ENCODE measurements at places on chromosomes 5 and 9. TPM values are rescaled to one million over a fixed set of nuclear protein-coding genes. Genes with fewer than 3 reads are reported as not detected.
A peak's percentile ranks its signal among the peaks of the same experiment; 100 is the strongest.

DNA sequence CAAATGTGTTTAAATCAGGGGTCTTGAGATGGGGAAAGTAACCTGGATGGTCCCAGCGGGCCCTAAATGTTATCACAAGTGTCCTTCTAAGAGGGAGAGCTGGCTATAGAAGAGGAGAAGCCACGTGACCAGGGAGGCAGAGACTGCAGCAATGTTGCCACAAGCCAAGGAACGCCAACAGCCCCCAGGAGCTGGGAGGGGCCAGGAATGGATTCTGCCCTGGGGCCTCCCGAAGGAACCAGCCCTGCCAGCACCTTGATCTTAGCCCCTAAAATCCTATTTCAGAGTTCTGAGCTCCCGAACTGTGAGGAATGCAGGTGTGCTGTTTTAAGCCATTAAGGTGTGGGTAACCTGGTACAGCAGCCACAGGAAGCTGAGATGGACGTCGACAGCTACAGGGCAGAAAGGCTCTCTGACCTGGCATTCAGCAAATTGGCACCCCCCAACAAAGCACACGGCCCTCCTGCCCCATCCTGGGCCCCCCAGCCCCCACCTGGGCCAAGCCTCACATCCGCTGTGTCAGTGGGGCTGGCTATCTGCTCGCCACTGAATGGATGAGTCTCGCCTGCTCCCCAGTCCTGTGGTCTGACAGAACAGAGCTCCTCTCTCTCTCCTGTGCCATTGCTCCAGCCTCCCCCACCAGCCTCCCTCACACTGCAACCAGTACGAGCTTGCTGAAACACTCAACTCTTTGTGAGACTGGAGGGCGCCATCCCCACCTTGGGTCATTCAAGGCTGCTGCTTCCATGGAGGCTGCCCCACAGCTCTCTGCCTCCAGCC, 78.8 kb downstream of the ADAMTS2 start:
- H3K4me3 ChIP-seq: no peak overlapping the region
- no peaks in the 10 kb centered on the region for H3K36me3 ChIP-seq

- H3K36me3 ChIP-seq: no peaks in the 10 kb centered on the region
- DNase-seq: no peak
- H3K4me1 ChIP-seq: no peaks in the 10 kb centered on the region
- H3K4me3 ChIP-seq: no peak overlapping the region
- no peak overlapping the region for H3K27ac ChIP-seq
- H3K27me3 ChIP-seq: no peaks in the 10 kb centered on the region
Measured at GRCh38 chr5:127664093-127664492, 15.2 kb downstream of the CTXN3 start.

- H3K27me3 ChIP-seq: no peaks in the 10 kb centered on the region
- H3K36me3 ChIP-seq: no peaks in the 10 kb centered on the region
- no peak for DNase-seq
Measured at GRCh38 chr9:14812806-14813205, 90.3 kb upstream of the CER1 start.

DNA sequence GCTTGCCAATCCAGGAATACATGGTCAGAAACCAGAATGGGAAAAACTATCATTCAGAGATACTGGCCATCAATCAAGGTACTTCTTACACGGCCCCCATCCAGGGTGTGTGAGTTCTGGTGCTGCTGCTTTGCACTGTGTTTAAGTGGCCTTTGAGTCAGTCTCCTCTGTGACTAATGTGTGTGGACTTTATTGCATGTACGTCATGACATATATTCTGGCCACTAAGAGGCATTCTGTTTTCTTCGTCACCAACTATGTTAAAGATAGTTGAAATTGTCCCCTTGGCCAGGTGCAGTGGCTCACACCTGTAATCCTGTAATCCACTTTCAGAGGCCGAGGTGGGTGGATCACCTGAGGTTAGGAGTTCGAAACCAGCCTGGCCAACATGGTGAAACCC, 8.5 kb downstream of the EXOSC3 start:
- DNase-seq: no peak
- H3K36me3 ChIP-seq: peaks cover 76% of the 10 kb centered on the region
- no peak overlapping the region for H3K4me3 ChIP-seq
- H3K27me3 ChIP-seq: no peaks in the 10 kb centered on the region

Gene SOX30
- not detected for total RNA-seq

GRCh38 chr9:29769019-29769418, 2195.7 kb upstream of the C9orf72 start:
- no peak for DNase-seq
- no peaks in the 10 kb centered on the region for H3K27me3 ChIP-seq
- no peak overlapping the region for H3K4me3 ChIP-seq
- H3K4me1 ChIP-seq: no peaks in the 10 kb centered on the region

DNA sequence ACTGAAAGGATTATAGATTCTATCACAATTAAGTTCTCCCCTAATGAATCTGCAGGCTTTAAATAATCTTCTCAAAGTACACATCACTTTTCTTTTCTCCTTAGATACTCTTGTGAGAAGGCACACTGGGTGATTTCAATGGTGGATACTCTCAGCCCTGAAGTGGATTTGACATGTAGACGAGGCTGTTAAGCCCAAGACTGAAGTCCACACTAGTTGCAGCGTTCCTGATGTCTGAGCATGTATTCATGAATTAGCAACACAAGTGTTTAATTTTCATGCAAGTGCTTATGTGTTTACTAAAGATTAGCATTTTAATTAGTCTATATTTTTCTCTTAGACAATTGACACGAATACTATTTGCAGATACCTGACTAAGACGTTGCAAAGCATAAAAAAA, 218.9 kb downstream of the TMEM161B start:
- no peaks in the 10 kb centered on the region for H3K27me3 ChIP-seq
- H3K4me1 ChIP-seq: no peaks in the 10 kb centered on the region
- no peaks in the 10 kb centered on the region for H3K36me3 ChIP-seq
- H3K4me3 ChIP-seq: no peak overlapping the region
- DNase-seq: no peak
- no peak overlapping the region for H3K27ac ChIP-seq

DNA sequence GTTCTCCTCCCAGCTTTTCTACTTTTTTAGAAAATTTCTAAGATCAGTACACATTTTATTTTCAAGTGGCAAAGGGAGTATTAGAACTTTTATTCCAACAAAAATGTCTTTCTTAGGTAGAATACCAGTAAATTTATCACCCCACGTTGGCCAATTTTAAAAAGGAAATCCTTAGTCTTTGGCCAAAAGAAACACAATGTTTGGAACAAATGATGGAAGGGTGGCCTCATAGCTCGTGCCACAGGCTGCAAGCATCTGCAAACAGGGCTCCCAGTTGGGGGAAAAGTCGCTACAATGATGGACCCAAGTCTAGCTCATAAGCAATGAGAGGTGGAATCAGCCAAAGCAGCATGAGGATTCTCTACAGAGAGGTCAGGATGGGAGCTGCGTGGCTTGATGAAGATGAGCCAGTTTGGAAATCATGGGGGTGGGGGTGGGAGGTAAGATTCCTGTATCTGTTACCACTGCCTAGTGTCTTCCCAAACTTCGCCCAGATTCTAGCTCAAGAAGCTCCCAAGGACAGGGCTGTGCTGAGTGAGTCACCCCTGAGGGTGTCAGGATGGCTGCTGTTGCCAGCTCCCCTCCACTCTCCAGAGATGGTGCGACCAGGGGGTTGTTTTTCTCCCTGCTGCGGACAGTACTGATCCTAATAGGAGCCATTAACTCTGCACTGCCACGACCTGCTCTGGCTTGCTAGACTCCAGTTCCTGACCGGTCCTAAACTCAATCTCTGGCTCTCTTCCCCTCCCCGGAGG, 75.6 kb downstream of the DCP2 start:
- H3K27me3 ChIP-seq: no peaks in the 10 kb centered on the region
- H3K4me3 ChIP-seq: no peak overlapping the region
- no peaks in the 10 kb centered on the region for H3K36me3 ChIP-seq
- peak; percentile 48 for DNase-seq

Gene HMGCR
- total RNA-seq: 376 TPM

Gene PCDHGB1
- 2.3 TPM for total RNA-seq

Gene UNC13B
- 25.2 TPM for total RNA-seq

- no peaks in the 10 kb centered on the region for H3K4me1 ChIP-seq
- H3K4me3 ChIP-seq: no peak overlapping the region
- no peaks in the 10 kb centered on the region for H3K27me3 ChIP-seq
- no peaks in the 10 kb centered on the region for H3K36me3 ChIP-seq
- DNase-seq: no peak
Measured at GRCh38 chr9:31140316-31140715, 1244.1 kb upstream of the ACO1 start.

GRCh38 chr5:74956278-74956677, 90.1 kb upstream of the FAM169A start:
- no peak overlapping the region for H3K4me3 ChIP-seq
- no peak overlapping the region for H3K27ac ChIP-seq
- H3K36me3 ChIP-seq: no peaks in the 10 kb centered on the region
- H3K27me3 ChIP-seq: no peaks in the 10 kb centered on the region
- DNase-seq: no peak

DNA sequence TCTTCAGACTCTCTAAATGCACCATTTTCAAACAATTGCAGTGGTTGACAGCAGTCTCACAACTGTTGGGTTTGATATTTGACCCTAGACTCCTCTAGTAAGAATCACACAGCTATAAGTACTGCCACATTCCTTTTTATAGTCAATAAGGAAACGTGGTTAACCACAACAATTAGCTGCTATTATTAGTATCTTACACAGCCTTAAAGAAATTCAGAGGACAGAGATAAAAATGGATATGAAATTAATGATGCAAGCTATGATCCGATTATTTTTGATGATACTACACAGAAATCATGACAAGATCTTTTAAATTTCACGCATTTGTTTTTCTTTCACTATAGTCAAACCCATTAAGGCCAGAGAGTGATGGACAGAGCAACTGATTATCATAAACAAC, 288.6 kb upstream of the C9orf72 start:
- no peak overlapping the region for H3K27ac ChIP-seq
- no peaks in the 10 kb centered on the region for H3K27me3 ChIP-seq
- H3K4me1 ChIP-seq: no peaks in the 10 kb centered on the region
- DNase-seq: no peak
- no peak overlapping the region for H3K4me3 ChIP-seq

- H3K27ac ChIP-seq: no peak overlapping the region
- H3K4me1 ChIP-seq: no peaks in the 10 kb centered on the region
- no peaks in the 10 kb centered on the region for H3K27me3 ChIP-seq
- no peaks in the 10 kb centered on the region for H3K36me3 ChIP-seq
Measured at GRCh38 chr5:125348936-125349831, 602.7 kb upstream of the ZNF608 start.

DNA sequence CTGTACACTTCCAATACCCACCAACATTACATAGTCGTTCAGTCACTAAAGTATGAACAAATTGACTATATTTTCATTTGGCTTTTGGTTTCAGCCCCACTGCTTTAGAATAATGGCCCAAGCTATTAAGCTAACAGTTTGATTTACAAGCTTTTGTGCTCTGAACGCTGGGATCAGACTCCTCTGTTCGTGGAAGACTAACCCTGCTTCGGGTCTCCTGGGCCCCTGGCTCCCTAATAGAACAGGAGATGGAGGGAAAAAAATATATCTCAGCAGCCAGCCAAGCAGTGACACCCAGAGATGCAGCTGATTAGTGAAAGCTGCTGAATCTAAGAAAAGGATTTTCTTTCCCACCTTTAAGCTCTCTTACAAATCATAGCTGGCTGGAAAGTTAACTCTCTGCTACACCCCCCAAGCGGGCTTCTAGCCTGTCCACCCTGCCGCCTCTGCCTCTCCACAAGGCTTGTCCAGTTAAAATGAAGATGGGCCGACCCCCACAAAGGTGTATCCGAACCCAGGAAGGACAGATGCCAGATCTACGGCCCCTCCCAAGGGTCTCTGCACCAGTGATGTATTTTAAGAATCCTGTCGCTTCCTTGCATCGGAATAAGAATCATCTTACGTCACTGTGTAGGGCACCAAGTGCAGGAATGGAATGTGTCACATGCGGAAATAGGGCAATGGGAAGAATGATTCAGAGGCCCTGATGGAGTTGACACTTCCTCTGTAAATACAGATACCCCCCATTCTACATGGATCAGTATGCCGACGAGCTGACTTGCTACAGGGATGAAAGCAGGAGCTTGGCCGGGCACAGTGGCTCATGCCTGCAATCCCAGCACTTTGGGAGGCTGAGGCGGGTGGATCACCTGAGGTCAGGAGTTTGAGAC, 33.4 kb upstream of the BARHL1 start:
- no peaks in the 10 kb centered on the region for H3K36me3 ChIP-seq
- H3K4me1 ChIP-seq: no peaks in the 10 kb centered on the region
- H3K27me3 ChIP-seq: no peaks in the 10 kb centered on the region
- DNase-seq: no peak
- H3K27ac ChIP-seq: no peak overlapping the region

GRCh38 chr9:115099901-115100300, 18.1 kb downstream of the TNC start:
- H3K4me1 ChIP-seq: no peaks in the 10 kb centered on the region
- H3K36me3 ChIP-seq: no peaks in the 10 kb centered on the region
- no peak overlapping the region for H3K4me3 ChIP-seq
- no peak for DNase-seq

Gene PALM2AKAP2
- total RNA-seq: 24.9 TPM

Gene NCS1
- total RNA-seq: 54.2 TPM

Gene PLAC8L1
- total RNA-seq: not detected

DNA sequence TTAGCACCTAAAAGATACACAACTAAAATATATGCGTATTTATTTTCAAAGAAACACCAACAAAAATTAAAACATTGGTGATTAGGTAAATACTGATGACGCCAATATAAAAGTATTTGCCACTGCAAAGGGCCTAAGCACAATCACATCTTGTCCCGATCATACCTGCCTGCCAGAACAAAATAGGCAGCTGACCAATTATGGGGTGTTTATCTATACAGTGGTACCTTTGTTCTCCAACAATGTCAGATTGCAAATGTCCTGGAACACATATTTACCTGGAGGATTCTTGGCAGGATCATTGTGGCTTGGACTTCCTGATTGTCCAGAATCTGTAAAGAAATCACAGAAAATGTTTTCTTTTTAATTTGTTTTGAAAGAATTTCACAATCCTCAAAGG, 134.5 kb downstream of the NFIB start:
- DNase-seq: no peak
- no peaks in the 10 kb centered on the region for H3K27me3 ChIP-seq
- H3K36me3 ChIP-seq: no peaks in the 10 kb centered on the region

Gene PCDHGB6
- total RNA-seq: 6.0 TPM

- no peaks in the 10 kb centered on the region for H3K36me3 ChIP-seq
- H3K27me3 ChIP-seq: no peaks in the 10 kb centered on the region
- H3K27ac ChIP-seq: no peak overlapping the region
- no peak overlapping the region for H3K4me3 ChIP-seq
- no peak for DNase-seq
Measured at GRCh38 chr5:92761585-92761984, 819.4 kb downstream of the NR2F1-AS1 start.

- DNase-seq: no peak
- H3K36me3 ChIP-seq: no peaks in the 10 kb centered on the region
- H3K4me1 ChIP-seq: no peaks in the 10 kb centered on the region
- H3K27ac ChIP-seq: no peak overlapping the region
Measured at GRCh38 chr5:133801955-133802751, 166.3 kb downstream of the C5orf15 start.
